Activated T-helper 9 cell treated with anti-CD3 and anti-CD28 coated beads, Interleukin-2, amount 50 U/mL, for 16 hours (primary cell): ENCODE measurements at places on chromosomes 11 and 22.

GRCh38 chr22:30062259-30062658 is 18.0 kb upstream of the HORMAD2 start:
- DNase-seq: no peak

DNA sequence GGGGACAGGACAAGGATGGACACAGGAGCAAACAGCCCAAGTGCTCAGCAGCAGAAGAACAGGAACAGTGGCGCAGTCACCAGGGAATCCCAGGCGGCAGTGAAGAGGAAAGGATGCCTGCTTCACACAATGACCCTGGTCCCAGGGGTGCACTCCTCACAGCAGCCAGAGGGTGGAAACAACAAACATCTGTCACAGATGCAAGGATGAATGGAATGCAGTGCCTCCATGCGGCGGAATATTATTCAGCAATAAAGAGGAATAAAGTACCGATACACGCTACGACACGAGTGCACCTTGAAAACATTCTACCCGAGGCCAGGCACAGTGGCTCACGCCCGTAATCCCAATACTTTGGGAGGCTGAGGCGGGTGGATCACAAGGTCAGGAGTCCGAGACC is 12.7 kb downstream of the CSNK1E start:
- no peak for DNase-seq

GRCh38 chr11:120137187-120137610 is 714 bp downstream of the TRIM29 start:
- no peak for DNase-seq

DNA sequence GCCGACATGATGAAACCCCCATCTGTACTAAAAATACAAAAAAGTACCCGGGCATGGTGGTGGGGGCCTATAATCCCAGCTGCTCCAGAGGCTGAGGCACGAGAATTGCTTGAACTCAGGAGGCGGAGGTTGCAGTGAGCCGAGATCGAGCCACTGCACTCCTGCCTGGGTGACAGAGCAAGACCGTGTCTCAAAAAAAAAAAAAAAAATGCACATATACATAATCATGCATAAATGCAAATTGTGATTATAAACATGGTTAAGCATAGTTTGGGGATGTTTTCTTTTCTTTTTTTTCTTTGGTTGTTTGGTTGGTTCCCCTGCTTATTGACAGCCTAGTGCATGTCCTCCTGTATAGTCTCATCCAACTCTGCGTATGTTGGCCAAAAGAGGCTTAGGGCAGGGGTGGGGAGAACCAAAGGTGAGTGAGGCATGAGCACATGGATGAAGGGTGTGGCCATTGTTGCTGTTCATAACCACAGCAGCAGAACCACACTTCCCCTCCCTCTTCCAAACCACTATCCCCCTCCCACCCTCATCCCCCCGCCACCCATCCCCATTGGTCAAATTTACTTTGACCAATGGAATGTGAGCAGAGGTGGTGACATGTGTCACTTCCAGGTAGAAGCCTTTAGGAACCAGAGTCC is 6.9 kb upstream of the VPS37C start:
- DNase-seq: no peak

- DNase-seq: no peak
These were observed 123.4 kb upstream of the OR9Q1 start for GRCh38 chr11:57900320-57900719.

GRCh38 chr11:123173040-123173855 is 21.8 kb downstream of the CLMP start:
- no peak for DNase-seq

DNA sequence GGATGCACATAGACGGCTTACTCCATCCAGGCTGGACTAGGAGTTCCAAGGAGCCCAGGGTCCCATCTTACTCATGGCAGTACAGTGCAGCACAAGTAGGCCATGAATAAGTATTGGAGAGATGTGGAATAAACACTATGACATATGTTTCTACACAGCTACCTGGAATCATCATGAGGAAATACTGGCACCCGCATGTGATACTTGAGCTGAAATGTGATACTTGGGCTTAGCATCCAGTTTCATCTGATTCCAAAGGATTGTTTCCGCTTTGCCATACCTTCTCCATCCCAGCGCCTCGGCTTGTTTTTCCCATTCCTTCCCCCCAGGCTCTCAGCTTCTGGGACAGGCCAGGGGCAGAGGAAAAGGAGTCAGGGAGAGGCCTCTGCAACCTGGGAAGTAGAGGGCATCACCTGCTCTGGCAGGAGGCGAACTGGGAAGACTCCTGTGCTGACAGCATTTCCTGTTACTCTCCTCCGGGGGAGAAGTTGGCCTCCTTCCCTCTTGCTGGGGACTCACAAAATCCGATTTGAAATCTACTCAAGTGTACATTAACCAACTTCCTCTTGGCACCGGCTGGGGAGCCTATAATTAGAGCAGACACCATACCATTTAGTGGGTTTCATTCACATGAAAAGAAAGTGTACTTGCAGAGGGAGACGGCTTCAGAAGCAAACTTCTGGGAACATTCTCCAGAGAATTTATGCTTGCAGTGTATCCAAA is 187.8 kb downstream of the MIAT start:
- no peak for DNase-seq

DNA sequence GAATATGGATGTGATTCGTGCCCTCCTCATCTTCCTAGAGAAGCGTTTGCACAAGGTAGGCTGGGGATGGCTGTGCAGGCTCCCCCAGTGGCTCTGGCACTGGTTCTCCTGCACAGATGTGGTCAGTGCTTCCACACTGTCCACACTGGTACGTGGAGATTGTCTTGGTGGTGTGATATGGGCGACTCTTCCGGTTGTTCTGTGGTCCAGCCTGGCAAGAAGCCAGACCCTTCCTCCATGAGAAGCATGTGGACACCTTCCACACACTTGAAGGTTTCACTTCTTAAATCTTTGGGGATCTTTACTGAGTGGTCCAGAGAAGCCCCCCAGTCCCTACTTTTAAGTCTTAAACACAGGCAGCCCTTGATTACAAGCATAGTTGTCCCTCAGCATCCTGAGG is 3.8 kb downstream of the RIC8A start:
- no peak for DNase-seq

DNA sequence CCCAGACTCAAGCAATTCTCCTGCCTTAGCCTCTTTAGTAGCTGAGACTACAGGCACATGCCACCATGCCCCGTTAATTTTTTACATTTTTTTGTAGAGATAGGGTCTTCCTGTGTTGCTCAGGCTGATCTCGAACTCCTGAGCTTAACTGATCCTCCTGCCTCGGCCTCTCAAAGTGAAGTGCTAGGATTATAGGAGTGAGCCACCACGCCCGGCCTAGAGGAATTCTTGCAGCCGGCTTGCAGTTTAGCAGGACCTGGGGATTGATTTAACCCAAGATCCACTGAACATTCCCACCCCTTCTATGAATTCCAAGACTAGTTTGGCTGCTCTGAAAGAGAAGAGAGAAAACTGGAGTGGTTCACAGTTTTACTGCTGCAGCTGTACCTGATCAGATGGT is 63.3 kb upstream of the TNRC6B start:
- no peak for DNase-seq

DNA sequence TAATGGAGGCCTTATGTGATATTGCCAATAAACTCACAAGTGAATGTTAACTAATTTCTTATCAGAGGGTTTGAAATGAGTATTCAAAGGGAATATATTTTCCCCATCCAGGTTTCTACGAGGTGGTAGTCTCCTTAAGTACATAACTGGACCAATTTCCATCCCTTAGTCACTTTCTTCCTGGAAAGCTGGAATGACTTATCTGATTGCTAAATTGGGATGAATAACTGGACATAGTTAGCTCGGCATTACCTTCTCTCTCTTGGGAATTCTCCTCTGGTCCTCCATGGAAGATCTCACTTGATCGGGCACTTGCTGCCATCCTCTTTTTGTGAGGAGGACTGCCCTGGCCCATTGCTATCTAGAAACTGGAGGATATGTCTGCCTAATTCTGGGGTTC is 109.1 kb downstream of the TRPC6 start:
- DNase-seq: no peak

DNA sequence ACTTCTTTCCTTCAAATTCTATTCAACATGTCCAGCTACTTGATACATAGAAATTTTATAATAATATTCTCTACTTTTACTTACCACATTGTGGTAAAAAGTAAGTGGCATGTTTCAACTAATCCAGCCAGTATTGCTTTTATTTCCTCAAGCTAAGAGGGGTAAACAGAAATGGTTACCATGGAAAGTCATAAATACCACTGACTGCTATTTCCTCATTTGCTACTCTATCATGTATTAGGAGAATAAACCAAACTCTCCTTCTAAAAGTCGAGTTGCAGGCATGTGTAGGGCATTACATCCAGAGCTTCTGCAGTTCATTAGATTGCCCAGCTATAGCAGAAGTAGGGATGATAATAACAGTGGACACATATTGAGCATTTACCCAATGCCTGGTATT is 208.4 kb downstream of the MAML2 start:
- DNase-seq: no peak

DNA sequence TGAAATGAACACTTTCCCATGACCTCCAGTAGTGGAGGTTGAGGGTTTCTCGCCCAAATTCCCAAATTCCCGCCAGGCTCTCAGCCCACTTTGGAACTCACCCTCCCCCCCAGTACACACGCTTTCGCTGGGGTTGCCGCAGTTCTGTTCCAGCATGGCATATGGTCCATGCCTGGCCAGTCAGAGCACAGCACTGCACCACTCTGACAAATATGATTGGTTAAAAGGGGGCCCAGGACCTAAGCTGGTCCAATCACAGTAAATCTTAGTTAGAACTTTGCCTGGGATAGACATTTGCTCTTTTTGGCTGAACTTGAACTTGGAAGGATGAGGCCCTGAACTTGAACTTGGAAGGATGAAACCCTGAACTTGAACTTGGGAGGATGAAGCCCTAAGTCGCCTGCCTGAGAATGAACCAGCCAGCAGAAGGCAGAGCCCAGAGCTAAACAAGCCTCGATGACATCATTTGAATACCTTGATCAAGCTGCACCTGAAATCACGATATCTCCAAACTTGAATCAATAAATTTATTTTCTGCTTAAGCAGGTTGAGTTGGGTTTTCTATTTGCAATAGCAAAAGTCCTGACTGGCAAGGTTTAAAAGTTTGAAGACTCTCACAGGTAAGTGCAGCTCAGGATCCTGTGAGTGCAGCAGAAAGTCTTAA is 12.6 kb upstream of the SSTR3 start:
- no peak for DNase-seq

DNA sequence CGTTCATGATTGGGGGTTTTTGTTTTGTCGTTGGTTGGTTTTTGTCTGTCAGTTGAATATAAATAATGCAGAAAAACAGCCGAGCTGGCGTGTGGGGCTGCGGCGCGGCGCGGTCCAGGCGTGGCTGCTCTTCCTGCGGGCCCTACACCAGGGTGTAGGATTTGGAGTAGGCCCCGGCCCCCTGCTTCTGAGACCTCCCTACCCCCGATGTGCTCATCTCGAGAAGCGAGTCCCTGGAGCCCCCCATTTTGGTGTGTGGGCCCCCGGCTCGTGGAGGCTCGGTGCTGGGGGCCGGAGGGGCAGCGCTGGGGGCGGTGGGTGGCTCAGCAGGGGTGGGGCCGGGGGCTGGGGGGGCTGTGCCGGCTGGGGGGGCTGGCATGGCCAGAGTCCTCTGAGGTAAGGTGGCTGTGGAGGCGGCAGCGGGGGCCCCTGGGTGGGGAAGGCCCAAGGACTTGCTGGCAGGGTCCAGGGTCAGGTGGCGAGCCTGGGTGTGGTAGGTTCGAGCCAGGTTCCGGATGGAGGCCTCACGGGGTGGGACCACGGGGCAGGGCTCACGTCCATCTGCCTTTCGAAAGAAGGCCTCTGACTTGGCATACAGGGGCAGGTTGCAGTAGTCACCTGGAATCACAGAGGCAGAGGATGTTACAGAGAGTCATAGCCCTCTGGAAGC is 100.7 kb downstream of the CEP164 start:
- DNase-seq: no peak

- DNase-seq: no peak
These were observed 51.3 kb upstream of the TOP3B start for GRCh38 chr22:22033803-22034468.

GRCh38 chr22:39289975-39290720 is 29.3 kb downstream of the RPL3 start:
- DNase-seq: no peak

GRCh38 chr22:38139901-38140300 is 29.4 kb upstream of the BAIAP2L2 start:
- no peak for DNase-seq
